MV-4-11 (cell line): ENCODE measurements at places on chromosomes 2 and 18.

DNA sequence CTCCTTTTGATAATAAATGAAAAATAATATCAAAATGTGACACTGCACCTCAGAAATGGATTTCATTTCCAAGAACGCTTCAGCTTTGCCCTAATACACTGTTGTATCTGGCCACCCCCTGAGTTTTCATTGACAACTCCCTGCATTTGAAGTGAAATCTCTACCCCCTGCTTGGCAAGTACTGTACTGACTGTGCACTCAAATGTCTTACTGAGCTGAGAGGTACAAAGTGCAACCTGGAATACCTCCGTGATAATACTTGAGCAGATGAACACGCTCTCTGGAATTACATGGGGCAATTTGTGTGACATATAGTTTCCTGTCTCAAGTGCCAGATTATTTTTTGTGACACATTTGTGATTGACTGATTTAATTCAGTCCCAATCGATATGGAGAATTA, 231.1 kb downstream of the LRP1B start:
- DNase-seq, result no peak

GRCh38 chr2:240959214-240959940, 39.0 kb upstream of the SNED1 start:
- no peak for DNase-seq

DNA sequence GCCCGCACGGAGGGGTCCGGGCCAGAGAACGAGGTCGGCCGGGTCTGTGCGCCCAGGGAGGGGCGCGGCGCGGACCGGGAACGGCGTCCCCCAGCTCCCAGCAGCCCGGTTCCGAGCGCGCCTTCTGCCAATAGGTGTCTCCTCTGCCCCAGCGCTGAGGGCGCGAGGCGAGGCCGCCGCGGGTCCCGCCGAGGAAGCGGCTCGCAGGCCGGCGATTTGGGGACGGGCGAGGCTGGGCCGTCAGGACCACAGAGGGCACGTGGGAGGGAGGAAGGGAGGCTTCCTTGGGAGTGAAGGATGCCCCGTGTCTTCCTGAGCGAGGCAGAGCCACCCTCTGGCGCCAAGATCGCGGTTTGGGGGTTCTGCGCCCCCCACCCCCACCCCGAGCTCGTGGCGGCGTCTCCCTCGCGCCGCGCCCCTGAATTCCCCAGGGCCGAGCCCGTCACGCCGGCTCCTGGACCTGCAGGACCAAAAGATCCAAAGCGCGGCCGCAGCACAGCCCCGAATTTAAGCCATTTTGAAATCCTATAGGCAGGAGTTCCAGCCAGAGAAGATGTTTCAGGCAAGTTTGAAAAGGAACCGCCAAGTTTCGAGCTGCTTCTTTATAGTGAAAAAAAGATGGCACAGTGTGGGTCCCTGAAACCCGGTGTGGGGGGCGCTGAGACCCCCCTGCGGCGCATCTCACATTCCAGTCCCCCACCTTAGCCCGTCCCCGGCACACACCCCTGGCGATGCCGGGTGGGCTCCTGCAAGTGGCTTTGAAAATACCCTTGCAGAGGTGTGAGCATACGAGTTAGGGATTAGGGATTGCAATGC, 909 bp downstream of the NFATC1 start:
- DNase-seq, result peak; percentile 28

DNA sequence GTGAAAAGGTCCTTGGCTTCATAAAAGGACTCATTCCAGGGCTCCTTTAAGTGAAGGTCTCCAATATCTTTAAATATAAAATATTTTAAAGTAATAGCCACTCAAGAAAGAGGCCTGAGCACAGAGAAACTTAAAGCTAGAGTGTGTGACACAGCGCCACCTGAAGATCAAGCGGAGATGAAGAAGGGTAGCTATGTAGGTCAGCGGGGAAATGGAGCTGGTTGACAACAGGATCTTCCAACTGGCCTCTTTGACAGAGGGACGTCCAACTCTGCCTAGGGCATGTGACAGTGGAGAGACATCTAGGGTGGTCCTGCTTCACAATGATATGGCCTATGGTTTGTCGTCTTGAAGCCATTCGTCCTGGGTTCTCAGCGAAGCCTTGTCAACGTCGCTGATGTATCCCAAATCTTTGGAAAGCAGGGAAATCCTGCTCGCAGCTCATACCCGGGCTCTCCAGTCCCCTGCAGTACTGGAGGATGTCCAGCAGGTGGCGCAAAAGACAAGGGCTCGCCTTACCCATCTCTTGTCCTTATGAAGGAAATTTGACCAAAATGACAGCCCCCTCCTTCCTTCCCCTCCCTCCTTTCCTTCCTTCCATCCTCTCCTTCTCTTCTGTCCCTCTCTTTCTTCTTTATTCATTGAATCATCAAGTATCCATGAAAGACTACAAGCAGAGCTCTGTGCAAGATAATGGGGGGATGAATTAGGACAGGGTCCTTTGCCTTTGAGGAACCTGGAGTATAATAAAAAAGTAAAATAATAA, 59.6 kb downstream of the LONRF2 start:
- peak; percentile 57 for DNase-seq

GRCh38 chr2:179432751-179433150, 168.1 kb upstream of the SESTD1 start:
- no peak for DNase-seq

GRCh38 chr18:35334821-35335220, 9.4 kb downstream of the ZNF24 start:
- no peak for DNase-seq

DNA sequence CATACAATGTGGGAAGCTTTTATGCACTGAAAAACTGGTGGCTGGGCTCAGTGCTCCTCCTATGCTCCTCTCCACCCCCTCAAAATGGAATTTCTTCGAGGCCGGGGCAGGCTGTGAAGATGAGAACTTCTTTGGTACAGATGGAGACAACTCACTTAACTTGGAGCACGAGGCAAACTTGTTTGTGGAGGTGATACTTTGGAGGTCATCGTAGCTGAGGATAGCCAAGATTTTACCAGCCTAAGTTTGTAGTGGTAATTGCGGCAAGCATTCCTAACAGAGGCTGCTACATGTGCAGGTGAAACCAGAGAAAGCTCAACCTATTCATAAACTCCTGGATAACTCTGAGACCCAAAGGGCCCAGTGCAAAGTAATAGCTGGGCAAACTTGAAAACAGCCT, 13.6 kb downstream of the NDUFS1 start:
- DNase-seq, result no peak

DNA sequence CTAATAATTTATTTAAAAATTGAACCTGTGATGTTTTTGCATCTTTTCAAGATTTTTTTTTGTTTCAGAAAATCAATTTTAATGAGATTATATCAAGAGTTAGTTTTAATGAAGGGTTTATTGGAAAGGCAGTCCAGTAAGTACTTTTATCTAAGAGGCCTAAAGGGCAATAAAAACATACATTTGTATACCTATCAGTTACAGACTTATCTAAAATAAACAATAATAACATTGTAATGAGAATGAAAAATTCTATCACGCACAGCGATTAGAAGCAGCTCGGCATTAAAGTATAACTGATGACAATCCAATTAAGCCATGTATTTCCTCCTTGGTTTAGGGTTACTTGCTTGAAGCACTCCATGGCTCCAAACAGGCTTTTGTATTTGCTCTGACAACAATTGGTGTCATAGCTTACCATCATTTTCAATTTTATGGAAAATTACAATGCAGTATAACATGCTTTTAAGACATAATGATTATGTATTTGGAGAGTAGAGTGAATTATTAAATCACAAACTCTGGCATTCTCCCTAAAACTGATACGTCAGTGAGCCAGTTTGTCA, 629.4 kb downstream of the TSN start:
- DNase-seq, result no peak

DNA sequence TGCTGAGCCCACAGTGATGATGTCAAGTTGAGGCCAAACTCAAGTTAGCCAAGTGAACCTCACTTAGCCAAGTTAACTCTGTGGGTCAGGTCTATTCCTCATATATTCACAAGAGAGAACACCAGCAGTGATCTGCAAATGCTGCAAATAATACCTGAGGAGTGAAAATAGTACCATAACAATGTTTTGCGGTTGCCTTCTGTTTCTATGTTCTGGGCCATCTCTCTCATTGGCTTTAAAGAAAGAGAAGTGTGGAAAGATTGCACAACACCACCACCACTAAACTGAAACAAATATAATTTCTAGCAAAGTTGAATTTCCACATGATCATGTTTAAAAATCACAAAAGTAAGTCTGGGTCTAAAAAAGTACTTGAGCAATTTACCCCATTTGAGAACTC, 211.1 kb upstream of the GALNT5 start:
- DNase-seq, result peak; percentile 72

DNA sequence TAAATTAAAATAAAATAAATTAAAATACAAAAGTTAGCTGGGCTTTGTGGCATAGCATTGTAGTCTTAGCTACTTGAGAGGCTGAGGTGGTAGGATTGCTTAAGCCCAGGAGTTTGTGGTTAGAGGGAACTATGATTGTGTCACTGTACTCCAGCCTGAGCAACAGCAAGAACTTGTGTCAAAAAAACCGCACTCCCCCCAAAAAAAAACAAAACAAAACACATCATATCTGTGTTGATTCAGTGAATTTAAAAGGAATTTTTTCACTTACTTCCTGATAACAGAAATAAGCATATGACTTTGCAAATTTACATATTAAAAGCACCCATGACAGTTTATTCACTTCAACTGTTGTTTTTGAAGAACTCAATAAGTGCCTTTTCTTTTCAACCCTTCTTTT, 68.1 kb upstream of the PELI1 start:
- peak; percentile 94 for DNase-seq

DNA sequence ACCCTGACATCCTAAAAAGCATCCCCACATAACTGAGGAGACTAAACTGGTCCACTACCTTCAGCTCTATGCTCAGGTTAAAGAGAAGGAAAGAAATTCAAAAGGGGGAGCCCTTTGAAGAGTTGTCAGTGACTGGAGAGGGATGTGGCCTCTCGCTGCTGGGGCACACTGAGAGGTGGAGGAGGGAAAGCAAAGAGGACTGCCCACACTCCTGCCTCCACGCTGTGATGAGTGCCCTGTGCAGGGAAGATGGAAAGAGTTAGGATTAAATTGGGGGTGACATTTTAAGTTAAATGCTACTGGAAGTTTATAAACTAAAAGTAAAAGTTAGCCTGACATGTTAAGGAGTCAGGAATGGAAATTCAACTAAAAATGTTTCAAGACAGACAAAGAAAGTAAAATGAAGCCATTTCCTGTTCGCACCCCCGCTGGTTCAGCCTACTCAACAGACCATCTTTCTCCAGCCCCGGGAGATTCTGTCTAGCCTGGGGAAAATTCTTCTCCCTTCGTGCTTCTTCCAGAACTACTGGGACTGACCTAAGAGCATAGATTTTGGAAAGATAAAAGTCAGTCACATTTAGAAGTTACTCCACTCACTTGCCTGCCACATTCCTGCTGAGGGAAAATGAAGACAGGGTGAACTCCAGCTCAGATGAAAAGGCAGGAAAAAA, 17.8 kb upstream of the INO80C start:
- no peak for DNase-seq

- no peak for DNase-seq
Measured at GRCh38 chr18:5197461-5197860, 404 bp upstream of the AKAIN1 start.

DNA sequence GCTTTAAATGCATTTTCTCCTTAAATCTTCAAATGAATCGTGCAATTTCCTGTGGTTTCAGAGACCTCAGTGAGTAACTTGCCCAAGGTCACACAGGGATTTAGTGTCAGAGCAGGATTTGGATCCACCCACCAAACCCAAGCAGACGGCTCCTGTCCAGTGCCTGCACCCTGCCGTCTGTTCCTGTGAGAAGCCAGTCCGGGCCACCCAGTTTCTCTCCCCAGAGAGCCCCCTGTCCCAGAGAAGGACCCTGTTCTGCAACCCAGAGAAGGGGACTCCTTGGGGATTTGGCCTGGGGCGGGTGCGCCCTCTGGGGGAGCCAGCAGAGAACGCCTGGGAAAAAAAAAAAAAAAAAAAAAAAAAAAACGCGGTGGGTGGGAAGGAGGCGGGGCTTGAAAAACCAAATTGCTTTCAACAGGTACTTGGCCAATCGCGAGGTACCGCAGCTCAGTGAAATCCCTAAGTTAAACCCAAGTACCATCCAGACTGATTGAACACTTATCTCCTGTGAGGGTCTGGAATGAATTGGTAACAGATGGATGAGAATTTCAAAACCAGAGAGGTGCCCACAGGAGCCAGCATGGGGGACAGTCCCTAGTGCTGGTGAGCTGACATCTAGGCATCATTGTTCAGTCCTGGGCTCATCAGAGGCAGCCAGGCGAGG, 30.9 kb upstream of the REEP1 start:
- DNase-seq, result peak; percentile 62

DNA sequence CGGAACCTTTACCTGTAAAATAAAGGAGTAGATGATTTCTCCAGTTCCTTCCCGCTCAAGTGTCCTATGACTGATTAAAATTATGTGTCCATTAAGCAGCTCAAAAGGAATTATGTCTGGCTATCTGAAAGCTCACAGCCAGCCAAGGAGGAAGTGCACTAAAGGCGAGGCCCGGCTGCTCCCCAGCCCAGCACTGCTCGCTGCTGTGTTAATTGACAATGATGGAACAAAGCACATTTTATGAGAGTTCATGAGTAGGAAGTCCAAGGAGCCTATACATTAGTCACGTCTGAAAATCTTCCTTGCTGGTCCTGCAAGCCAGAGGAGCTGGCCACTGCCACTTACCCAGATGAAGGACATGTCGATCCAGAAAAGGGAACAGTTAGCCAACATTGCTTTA, 14.3 kb downstream of the TTC32 start:
- peak; percentile 19 for DNase-seq

DNA sequence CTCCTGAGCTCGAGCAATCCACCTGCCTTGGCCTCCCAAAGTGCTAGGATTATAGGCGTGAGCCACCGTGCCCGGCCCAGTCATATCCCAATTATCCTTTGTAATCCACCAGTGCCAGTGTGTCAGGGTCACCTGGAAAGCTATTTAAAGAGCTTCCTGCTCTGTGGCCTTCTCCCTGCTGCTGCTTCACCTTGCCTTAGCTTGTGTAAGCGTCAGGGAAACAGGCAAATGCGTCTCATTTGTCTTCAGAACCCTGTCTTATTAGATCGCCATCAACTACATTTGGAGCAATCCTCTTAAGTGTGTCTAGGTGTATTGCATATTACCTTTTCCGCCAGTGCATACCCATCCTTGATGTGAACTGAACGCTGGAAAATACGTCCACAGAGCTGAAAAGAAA, 10.2 kb downstream of the KIF5C start:
- DNase-seq, result no peak

DNA sequence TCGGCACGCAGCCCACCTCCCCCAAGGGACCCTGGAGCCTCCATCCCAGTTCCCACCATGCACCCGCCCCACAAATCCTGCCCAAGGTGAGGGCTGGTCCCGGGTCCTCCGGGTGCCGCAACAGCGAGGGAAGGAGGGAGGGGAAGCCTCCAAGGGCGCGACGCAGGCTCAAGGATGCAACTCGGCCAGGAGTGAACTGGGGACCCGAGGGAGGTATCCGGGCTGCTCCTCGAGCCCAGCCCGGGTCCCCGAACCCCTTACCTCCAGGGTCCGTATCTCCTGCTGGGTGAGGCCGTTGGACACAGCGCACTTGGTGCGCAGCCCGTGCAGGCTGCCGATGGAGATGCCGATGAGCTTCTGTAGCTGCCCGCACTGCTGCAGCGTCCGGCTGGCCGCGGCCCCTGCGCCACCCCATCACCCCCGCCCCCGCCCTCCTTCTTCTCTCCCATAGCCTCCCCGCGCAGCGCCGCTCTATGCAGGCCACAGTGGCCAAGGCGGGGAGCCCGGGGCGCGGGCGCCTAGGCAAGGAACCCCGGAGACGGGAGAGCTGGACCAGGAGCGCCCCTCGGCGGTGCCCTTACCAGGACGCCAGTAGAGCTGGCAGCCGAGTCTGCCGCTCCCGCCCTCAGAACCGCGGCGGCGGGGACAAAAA, 124.1 kb downstream of the ANKRD30BL start:
- DNase-seq, result peak; percentile 3
